ENCODE measurements at places on chromosomes 5 and 9. TPM values are rescaled to one million over a fixed set of nuclear protein-coding genes. Genes with fewer than 3 reads are reported as not detected.

The PTGR1 gene
- total RNA-seq = 7.6 TPM

DNA sequence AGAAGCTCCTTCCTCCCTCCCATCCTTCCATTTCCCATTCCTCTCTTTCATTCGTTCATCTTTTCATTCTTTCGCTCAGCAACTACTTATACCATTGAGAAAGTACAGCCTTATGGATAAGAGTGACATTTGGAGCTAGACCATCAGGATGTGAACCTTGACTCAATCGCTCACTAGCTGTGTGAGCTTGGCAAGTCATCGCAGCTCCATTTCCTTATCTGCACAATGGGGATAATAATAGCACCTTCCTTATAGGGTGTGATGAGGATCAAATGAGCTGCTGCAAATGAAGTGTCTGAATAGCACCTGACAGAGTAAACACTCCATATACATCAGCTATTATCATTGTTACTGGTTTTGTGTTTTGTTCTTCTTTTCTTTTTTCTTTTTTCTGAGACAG lies 28.1 kb upstream of the SYNPO start:
- no peak for DNase-seq

GRCh38 chr5:14574891-14575508 lies 6.6 kb upstream of the OTULINL start:
- DNase-seq = peak; percentile 83

DNA sequence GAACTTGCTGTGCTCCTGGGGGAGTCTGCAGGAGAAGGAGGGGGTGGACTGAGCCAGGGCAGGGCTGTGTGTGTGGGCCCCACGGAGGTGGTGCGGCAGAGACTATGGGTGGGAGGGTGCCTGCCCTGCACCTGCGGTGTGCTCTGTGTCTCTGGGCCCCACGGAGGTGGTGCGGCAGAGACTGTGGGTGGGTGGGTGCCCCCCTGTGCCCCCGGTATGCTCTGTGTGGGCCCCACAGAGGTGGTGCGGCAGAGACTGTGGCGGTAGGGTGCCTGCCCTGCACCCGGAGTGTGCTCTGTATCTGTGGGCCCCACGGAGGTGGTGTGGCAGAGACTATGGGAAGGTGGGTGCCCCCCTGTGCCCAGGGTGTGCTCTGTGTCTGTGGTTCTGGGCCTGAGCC lies 103.7 kb downstream of the EHMT1 start:
- DNase-seq = no peak

Measured in pancreas (tissue), 10 donors.